ENCODE measurements at places on chromosomes 13 and 19.

DNA sequence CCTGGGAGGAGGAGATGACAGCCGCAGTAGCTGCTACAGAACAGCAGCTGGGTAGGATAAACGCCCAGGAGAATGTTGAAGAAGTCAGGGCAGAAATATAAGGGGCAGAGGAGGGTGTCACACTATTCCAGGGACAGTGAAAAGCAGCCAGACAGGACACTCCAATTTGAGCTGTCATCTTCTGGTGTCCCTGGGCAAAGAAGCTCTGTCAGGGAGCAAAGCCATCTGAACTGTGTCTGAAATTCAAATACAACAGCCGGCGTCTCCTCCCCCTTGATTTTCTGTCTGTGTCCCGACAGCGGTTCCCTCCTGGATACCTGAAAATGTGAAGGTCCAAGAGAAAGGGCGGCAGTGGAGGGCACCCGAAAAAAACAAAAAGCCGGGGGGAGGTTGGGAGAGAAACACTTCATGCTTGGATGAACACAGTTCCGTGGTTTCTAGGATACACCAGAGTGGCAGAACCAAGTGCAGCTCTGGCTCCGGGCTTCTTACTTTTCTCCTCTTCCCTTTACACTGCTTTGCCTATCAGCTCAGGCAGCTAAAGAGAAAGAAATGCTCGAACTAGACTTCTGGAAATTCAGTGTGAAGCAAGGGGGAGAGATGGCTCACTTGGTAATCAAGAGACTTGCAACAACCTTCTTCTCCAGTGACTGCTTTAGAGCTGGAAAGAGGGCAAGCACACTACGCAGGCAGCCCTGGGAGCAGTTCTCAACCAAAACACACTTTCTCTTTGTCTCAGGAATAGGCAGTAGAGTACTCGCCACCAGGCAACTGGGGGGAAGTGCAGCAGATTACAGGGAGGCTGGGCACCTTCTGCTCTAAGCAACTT is 465.6 kb downstream of the ITGBL1 start:
- DNase-seq = no peak

DNA sequence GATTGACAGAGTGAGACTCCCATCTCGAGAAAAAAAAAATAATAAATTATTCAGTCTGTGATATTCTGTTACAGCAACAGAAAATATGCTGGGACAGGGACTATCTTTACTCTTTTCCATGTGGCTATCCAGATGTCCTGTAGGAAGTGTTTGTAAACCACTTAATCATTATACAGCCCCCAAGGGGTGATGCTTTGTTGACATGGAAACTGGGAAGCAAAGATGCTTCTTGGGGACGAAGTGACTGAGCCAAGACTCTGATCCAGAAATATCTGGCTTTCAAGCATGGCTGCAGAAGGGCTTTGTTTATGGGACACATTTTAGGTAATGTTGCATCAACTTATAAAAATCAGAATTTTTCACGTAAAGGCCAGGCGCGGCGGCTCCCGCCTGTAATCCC is 5.4 kb downstream of the ZNF8 start:
- DNase-seq = no peak

DNA sequence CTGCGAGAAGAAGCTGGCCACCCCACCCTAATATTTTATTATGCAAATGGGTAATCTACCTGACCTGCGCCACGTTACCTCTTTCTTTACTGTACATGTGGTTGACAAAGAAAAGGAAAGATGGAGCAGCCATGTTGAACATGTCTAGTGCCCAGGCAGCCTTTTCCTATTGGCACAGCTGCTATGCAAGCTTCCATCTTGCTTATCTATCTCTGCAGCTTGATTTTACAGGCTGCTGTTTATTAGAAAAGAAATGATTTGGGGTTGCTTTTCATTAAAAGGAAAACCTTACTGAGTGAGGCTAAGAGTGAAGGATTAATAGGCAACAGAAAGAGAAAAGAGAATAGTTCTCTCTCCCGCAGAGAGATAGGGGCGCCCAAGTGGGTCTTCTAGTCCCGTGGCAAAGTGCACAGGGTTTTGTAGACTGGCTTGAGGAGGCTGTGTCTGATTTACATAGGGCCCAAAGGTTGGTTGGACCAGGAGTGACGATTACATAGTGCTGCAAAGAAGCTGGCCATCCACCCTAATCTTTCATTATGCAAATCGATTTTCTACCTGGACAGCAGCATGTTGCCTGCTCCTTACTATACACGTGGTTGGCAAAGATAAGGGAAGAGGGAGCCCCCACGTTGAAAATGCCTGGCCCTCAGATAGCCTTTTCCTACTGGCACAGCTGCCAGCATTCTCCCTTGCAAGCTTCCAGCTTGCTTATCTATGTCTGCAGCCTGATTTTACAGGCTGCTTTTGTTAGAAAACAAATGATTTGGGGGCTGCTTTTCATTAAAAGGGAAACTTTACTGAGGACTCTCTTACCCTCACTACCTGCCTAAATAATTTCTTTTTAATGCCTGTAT is 28.3 kb downstream of the OR10H4 start:
- DNase-seq = no peak

GRCh38 chr19:1315470-1316166 is 29.9 kb downstream of the EFNA2 start:
- no peak for DNase-seq

DNA sequence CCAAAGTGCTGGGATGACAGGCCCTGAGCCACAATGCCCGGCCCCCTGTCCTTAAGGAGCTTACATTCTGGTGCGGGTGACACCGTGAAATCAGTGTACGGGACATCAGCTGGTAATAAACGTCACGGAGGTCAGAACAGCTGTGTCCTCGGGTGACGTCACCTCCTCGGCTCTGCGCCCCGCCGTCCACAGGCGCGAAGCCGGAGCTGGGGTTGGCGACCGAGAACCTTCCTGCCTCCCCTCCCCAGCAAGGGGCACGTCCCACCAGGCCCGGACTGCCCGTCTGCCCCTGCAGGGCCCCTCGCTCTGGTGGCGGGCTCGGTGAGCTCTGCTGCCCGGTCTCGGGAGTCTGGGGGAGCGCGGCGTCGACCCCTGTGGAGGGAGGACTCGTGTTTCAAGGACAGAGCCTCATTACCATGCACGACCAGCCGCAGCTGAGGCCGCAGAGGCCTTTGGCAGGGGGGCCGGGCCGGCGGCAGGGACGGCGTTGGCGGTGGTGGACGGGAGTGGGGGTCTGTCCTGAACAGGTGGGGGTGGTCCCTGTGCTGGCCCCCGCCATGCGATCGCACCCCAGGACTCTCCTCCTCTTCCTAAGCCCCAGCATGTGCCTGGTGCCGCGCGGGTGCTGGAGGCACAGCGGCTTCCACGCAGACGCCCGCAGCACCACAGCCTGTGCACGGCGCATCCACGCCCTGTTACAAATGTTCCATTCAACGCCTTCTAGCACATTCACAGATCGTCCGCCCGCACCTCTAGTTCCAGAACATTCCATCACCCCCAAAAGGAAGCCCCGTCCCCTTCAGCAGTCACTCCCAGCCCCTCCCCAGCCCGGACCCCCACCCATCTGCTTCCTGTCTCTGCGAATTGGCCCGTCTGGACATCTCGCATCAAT is 5.4 kb downstream of the LINGO3 start:
- no peak for DNase-seq

DNA sequence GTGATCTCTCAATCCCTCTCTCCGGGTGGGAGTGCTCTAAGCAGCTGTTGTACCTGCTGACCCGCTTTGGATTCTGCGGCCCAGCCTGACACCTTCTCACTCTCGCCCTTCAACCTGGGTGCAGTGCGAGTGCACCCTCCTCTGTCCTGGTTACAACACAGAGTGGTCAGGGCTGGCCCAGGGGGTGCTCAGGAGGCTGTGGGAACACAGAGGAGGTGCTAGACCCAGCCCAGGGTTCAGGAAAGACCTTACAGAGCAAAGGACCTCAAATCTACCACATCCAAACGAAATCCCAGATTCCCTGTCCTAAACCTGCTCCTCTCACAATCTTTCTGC is 23.7 kb downstream of the ZNF175 start:
- no peak for DNase-seq

All from HS-27A (cell line).